IMR-90 (cell line): ENCODE measurements at places on chromosomes 2 and 18.

GRCh38 chr2:195572895-195573683, 83.9 kb upstream of the SLC39A10 start:
- DNase-seq: peak; percentile 70

DNA sequence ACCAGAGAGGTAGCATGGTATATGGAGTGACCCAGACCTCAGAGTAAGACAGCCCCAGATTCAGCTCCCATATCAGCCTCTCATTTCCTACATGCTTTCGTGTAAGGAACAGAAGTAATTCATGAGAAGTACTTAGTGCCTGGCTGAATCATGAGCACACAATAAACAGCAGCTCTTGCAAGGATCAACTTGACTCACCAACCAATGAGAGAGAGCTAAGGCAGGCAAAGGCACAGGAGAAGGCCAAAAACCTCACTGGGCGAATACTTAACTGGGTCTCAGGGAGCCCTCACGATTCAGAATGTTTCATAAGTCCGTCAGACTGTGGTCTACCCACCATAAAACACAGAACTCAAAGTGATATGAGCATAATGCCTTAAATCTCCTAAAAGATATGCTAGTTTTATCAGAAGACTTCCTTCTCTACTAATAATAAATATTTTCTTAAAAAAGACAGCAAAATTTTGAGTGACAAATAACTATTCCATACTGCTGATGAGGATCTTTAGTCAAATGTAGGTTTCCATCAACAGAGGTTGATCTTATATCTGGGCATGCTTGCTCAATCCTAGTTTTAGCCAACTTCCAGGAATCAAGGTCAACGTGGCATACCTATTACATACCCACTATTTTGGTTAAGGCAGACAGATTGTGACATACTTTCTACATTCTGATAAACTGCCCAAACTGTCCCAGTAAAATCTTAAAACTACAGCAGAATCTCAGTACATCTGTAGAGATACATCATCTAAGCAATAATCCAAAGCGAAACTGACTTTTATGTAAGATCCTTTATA, 34.9 kb downstream of the IMMT start:
- DNase-seq: peak; percentile 79

- no peak for DNase-seq
Measured at GRCh38 chr2:221068123-221068522, 504.0 kb downstream of the EPHA4 start.

- DNase-seq: no peak
Measured at GRCh38 chr18:13420969-13421686, 202.6 kb downstream of the LDLRAD4 start.

DNA sequence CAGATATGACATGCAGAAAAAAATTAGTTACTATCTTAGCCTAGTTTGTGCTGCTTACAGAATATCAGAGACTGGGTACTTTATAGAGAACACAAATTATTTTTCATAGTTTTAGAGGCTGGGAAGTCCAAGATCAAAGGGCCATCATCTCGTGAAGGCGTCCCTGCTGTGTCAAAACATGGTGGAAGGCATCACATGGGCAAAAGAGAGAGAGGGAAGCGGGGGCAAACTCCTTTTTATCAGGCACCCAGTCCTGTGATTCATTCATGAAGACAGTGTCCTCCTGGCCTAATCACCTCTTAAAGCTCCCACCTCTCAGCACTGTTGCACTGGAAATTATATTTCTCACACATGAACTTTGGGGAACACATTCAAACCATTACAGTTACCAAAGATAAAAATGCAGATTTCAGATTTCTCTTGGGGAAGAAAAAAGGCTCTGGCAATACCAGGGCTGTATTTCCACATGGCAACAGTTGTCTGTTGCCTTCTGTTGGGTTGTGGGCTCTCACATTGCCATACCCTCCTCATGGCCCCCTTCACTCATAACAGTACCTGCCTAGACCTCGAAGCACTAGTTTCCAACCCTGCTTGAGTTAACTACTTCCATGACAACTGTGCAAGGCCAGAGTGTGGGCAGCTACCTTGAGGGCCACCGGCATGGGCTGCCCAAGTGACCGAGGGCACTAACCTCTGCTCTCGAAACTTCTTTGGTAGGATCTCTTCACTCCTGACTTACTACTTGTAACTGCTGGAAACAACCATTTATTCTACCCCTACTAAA, 2.7 kb upstream of the ACTR3 start:
- no peak for DNase-seq

DNA sequence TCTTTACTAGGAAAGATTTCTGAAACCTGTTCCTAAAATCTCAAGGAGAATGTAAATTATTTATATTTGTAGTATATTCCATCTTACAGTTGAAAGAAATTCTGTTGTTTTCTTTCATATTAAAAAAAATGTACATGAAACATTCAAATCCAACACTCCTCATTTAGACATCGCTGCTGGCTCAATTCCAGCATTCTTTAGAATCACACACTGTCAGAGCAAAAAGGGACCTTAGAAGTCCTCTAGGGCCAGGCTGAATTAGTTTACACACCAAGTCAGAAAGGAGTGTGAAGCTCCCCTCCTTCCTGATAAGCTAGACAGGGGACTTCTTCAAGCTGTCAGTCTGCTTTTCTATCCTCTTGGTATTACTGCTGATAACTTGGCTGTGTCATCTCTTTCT, 158.6 kb upstream of the LTBP1 start:
- no peak for DNase-seq

DNA sequence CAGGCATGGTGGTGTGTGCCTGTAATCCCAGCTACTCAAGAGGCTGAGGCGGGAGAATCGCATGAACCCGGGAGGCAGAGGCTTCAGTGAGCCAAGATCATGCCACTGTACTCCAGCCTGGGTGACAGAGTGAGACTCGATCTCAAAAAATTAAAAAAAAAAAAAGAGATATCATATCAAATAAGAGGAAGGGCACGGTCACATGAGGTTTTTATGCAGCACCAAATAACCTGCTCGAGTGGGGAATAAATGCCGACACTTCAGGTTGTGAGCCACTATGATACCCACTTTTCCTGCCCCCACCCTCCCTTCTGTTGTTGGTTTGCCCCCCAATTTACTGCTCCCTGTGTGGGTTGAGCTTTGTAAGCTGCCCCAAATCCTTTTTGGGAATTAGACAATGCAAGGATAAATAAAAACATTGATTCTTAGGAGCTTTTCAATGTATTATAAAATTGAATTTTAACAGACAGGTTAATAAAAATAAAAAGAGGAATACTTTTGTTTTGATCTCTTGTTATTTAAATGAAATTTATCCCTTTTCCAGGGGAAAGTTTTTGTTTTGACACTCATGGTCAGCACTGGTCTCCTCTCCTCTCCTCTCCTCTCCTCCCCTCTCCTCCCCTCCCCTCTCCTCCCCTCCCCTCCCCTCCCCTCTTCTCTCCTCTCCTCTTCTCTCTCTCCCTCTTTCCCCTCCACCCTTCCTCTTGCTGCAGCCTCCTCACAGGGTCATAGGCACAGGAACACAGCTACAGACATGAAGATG, 29.2 kb downstream of the CD8B start:
- no peak for DNase-seq

DNA sequence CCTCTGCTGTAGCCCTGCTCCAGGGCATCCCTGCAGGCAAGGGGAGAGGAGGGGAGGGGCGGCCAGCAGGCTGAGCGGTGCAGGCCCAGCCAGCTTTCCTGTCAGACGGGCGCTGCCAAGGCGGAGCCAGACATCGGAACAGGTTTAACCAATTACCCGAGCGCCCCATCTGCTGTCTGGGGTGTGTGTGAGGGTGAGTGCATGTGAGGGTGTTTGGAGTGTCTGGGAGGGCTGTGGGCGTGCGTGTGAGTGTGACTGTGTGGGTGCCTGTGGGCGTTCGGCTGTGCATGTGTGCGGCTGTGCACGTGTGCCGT, 20.0 kb downstream of the EMX1 start:
- no peak for DNase-seq

DNA sequence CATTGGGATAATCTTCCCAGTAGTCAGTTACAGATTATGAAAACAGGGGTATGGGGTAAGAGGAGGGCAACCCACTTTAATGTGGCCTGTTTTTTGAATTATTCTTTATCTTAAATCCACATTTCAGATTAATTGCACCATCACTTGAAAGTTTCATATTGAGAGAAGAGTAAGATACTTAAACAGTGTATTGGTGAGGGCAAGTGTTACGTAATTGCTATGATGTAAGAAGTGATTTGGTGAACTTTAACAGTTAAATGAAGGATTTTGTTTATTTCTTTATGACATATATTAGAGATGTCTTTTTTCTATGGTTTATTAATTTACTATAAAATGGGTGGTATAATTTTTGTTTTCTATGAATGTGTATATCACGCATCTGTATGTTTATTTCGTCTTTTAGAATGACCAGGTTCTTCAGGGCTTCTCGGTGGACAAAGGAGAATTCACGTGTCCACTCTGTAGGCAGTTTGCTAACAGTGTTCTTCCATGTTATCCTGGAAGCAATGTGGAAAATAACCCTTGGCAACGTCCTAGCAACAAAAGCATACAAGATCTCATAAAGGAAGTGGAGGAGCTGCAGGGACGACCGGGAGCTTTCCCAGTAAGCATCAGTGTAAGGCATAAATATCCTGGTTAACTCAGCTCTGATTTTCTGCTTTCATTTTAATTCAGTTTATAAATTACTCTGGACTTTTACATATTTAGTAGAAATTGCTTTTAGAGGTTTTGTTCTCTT, 171.2 kb upstream of the MYO3B start:
- DNase-seq: peak; percentile 13

DNA sequence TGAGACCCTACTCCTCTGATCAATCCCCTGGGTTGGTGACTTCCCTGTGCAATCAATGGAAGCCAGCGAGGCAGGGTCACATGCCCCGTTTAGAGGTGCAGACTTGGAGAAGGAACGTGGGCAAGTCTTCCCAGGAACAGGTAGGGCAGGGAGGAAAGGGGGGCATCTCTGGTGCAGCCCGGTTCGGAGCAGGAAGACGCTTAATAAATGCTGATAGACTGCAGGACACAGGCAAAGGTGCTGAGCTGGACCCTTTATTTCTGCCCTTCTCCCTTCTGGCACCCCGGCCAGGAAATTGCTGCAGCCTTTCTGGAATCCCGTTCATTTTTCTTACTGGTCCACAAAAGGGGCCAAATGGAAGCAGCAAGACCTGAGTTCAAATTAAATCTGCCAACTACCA, 821 bp upstream of the PROC start:
- DNase-seq: no peak

DNA sequence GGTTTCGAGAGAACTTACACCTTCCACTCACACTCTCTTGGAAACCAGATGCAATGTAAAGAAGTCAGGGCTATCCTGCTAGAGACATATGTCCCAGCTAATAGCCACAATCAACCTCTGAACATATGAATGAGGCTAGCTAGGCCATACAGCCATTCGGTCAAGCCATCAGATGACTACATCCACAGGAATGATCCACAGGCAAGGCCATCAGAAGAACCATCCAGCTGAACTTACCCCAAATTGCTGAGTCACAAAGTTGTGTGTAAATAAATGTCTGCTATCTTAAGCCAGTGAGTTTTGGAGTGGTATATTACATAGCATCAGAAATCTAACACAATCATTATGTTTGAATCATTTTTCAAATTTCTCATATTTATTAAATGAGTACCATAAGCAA, 5.2 kb upstream of the SPAST start:
- DNase-seq: peak; percentile 67

DNA sequence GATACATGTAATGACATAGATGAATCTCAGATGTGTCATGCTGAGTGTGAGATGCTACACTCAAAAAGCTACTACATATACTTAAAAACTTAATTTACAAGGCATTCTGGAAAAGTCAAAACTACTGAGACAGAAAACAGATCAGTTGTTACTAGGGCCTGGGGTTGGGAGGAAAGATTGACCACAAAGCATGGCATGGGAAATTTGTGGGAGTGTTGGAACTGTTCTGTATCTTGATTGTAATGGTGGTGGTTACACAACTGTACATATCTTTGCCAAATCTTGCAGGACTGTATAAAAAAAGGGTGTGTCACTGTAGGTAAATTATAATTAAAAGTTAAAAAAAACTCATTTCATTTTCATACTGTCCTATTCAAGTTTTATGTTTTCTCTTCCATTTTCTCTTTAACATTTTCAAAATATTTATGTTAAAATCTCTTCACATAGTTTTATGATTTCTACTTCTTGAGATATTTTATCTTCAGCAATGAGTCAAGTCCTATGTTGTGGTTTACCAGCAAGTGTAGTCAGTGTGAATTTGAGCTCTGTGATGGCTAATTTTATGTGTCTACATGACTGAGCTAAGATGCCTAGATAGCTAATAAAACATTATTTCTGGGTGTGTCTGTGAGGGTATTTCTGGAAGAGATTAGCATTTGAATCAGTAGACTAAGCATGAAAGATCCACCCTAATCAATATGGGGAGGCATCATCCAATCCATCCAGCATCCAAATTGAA, 58.6 kb upstream of the VRK2 start:
- DNase-seq: no peak

- DNase-seq: no peak
Measured at GRCh38 chr2:115070002-115070401, 627.6 kb downstream of the DPP10 start.

- peak; percentile 99 for DNase-seq
Measured at GRCh38 chr2:207617011-207617671, 8.1 kb downstream of the METTL21A start.

- peak; percentile 48 for DNase-seq
Measured at GRCh38 chr18:13447621-13448334, 229.2 kb downstream of the LDLRAD4 start.

GRCh38 chr18:75350512-75350839, 77.0 kb downstream of the SMIM21 start:
- no peak for DNase-seq

DNA sequence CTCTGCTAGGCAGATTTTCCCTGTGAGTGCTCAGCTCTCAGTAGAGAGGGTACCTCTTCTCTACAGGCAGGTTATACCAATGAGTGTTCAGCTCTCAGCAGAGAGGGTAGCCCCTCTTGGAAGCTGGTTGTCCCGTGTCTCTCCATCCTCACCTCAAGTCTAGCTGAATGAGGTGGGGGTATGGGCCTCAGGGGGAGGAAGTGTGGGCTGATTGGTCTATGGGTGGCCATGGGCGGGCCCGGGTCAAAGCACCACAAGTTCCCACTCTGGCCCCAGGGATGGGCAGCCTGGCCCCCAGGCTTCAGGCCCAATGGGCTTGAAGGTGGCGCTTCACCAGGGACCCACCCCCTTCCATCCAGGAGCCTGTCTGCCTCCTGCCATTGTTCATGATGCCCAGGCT, 17.0 kb upstream of the MBD2 start:
- no peak for DNase-seq

DNA sequence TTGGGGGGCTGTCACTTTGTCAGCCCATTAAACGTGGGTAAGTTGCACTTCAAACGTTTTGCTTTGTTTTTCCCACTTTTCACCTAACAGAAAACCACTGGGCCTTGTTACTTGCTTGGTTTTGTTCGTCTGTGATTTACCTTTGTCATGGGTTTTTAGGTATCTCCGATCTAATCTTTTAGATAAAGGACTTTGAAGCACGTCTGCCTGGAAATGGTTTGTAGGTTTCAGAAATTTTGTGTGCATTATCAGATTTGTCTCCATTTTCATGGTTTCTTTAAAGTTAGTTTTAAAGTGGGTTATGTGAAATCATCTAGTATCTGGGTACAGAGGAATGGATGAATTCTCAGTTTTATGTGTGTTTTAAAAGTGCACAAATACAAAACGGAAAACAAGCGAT, 6.4 kb downstream of the CTDP1 start:
- no peak for DNase-seq
